ENCODE measurements at places on chromosomes 16 and 17.
A peak's percentile ranks its signal among the peaks of the same experiment; 100 is the strongest.

DNA sequence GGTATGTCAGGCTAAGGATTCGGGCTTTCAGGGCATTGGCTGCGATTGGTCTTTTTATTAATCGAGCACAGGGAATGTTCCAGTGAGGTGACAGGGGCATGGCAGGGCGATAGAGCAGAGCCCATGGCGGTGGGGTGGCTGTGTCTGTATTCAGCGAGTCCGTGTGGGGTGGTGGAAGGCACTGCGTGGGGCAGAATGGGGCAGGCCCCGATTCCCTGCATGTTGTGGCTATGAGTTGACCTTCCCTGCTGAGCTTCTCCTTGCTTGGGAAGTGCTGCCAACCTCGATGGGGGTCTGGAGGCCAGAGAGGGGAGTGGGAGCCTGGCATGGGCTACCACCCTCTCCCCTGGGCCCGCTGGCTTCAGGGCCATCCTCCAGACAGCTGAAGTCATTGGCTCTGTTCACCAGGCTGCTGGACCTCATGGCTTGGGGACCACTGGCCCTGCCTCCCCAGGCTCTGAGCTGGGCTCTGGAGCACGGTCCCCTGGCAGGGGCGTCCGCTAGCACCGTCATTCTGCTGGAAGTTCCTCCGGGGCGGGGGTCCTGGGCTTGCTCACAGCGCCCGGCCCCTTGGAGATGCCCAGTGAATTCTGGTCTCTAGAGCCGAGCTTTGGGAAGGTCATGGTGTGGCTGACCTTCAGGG is 92.1 kb downstream of the NPIPB11 start:
- DNase-seq = no peak

DNA sequence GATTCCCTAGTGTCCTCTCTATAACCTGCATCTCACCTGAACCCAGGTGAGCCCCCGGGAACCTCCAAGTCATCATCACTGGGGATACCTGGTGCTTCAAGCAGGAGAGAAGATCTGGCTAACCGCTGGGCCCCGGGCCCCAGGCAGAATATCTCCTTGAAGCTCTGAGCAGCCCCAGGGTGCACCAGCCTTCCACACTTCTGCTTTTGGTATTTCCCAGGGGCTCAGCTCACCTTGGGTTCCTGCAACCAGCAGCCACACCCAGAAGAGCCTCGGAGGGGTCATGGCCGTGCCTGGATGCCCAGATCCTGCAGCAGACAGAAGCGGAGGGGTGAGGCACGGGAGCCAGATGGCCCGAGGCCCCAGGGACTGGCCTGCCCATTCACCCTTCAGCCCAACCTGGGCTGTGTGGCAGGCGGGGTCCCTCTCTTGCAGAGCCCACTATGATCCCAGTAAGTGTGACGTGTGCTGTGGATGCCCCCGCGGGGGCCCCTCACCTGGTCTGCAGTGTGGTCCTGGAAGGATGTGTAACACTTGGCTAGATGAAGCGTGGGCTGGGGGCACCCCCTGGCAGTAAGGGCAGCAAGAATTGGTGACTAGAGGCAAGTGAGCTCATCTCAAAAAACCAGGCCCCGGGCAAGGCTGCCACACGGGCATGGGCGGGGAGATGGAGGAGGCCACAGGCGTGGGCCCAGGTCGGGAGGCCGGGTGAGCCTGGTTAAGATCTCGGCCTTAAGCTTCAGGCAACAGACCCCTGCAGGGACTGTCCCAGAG is 2.6 kb downstream of the LGALS3BP start:
- DNase-seq = no peak

DNA sequence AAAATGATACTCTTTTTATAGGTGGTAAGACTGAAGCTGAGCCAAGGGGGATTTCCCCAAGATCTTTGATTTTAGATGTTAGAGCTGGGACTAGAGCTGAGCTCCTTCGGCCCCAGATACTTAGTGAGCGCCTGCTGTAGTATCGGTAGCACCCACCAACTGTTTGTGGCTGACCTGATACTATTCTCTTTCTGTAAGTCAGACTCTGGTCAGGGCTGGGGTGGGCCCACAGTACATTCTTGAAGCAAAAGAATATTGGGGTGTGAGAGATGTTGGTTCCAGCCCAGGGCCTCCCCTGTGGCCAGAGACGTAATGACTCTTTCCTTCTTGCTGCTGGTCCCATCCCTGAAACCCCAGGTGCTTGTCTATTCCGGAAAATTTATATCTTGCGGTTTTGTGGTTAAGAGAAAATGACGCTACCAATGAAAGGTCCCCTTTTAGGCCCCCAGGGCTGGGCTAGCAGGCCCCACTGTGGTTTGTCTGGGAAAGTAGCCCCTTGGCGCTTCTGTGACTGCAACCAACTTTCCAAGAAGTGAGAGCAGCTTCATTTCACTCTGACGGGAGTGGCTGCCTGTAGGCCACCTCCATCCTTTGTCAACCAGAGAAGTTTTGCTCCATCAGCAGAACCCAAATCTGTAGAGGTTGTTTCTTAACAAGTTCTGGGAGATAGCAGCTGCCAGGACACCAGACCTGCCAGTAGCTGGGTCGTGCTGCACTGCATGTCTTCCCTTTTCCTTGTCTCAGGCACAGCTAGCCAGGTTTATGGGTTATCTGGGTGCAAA is 86.4 kb upstream of the LGALS9 start:
- DNase-seq = peak; percentile 97

DNA sequence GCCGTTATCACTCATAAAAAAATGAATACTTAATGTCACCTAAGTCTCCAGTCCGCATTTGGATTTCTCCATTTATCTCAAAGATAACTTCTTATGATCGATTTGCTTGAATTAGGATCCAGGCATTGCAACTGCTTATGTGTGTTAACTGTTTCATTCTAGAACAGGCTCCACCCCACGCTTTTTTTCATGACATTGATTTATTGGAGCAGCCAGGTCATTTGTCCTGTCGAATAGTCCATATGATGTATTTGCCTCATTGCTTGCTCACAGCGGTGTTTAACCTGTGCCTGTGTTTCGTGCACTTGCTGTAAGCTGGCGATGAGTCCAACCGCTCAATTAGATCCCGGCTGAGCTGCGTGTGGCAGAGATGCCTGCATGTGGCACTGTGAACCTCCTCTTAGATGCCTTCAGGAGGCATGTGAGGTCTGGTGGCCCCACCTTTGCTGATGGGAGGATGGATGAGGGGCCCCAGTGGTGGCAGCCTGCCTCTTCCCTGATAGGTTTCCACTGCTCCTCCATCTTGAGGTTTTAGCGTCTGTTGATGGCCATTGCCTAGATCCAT is 16.4 kb downstream of the DHX38 start:
- DNase-seq = no peak

GRCh38 chr17:2983255-2983654 is 80.2 kb downstream of the OR1D5 start:
- DNase-seq = no peak

DNA sequence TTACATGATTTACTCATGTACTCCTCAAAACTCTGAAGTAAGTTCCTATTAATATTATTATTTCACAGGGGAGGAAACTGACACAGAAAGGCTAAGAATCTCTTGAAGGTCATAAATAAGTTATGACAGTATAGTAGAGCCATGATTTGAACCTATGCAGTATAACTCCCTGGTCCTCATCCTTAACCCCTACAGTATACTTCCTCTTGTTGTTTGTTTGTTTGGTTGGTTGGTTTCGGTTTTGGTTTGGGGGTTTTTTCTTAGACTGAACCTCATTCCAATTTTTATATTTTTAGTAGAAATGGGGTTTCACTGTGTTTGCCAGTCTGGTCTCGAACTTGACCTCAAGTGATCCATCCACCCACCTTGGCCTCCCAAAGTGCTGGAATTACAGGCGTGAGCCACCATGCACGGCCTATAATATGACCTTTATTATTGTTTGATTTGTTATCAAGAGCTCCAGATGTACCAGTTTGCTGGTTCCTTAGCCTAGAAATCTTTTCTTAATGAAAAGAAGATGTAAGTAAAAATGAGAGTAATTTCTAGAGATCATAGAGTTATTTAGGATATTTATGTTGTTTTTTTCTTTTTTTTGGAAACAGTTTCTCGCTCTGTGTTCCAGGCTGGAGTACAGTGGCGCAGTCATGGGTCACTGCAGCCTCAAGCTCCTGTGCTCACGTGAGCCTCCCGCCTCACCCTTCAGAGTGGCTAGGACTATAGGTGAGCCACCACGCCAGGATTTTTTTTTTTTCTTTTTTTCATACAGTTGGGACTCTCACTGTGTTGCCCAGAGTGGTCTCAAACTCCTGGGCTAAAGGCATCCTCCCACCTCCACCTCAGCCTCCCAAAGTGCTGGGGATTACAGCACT is 4.8 kb downstream of the PRR11 start:
- no peak for DNase-seq

DNA sequence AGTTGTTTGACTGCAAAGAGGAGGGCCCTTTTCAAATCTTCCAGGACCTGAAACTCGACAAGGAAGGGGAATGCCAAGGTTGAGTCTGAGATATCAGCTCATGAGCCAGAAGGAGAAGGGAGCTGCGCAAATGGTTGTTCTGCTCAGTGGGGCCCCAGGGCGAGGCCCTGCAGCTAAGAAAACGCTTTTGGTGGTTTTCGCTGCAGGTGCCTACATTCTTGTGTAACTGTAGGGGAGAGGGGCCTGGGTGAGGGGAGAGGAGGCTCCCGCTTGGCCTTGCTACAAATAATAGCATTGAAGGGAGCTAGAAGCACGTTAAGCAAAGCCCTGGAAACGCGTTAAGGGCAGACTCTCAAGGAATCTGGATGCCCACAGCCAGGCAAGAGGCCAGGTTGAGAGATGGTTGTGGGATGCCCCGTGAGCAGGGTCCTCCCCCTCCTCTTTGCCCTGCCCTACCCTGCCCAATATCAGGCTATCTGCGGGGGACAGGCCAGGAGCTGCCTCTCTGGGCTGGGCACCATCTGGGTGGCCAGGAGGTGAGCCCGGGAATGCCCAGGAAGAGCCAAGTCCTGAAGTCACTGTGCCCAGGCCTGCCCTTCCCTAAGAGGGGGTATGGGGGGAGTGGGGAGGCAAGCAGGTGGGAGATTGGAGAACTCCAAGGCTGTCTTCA is 21.9 kb downstream of the GPR142 start:
- no peak for DNase-seq

GRCh38 chr17:3795390-3796102 is 5.4 kb downstream of the ITGAE start:
- DNase-seq = no peak

DNA sequence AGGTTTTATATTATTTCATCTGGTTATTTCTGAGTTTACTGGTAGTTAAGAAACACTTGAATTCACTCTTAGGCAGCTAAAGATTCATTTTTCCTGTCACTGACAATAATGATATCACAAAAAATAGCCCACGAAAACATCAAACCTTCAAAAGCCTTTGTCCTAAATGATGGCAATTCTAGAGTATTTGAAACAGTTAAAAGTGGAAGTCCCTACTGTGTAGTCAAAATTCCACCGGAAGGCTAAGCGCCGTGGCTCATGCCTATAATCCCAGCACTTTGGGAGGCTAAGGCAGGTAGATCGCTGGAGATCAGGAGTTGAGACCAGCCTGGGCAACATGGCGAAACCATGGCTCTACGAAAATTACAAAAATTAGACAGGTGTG is 103.5 kb downstream of the HIC1 start:
- no peak for DNase-seq

- no peak for DNase-seq
Measured at GRCh38 chr17:31744511-31744951, 114.5 kb downstream of the COPRS start.

DNA sequence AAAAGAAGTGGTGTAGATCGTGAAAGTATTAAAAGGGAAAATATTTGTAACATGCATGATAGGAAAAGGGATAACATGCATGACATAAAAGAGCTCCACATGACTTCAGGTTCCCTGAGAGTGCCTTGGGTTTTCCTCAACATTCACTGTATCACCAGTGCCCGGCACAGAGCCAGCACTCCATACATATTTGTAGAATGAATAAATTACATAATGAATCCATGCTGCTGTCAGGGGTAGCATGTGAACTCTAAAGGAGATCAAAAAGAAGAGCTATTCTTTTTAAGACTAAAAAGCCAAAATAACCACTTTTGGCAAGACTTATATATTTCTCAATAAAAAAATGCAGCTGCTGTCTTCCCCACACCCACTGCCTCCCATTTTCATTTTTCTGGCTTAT is 2.7 kb upstream of the ZNF594 start:
- no peak for DNase-seq

GRCh38 chr17:32341141-32341856 is 674 bp downstream of the C17orf75 start:
- peak; percentile 70 for DNase-seq

- no peak for DNase-seq
Measured at GRCh38 chr17:32822996-32823395, 53.9 kb downstream of the MYO1D start.

GRCh38 chr16:54506214-54506580 is 219.6 kb upstream of the IRX3 start:
- no peak for DNase-seq

DNA sequence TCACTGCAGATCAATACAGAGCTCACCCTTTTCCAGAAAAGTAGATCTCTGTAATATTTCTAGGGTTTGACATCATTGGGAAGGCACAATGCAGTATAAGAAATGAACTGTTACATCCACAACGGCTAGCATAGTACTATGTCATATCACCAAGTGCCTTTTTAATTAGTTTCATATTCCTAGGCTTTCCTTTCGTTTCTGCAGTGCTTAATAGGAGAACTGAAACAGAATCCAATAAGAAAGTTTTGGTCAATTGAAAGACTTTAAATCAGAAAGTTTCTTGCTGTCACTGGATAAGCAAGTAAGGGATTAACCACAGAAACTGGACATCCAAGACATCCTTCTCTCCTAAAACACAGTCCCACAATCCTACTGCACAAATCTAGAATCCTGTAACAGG is 3.5 kb upstream of the RNF43 start:
- DNase-seq = no peak

GRCh38 chr16:27549464-27549745 is 308 bp downstream of the GTF3C1 start:
- no peak for DNase-seq

GRCh38 chr17:81922566-81923301 is 4.8 kb upstream of the SIRT7 start:
- DNase-seq = no peak

DNA sequence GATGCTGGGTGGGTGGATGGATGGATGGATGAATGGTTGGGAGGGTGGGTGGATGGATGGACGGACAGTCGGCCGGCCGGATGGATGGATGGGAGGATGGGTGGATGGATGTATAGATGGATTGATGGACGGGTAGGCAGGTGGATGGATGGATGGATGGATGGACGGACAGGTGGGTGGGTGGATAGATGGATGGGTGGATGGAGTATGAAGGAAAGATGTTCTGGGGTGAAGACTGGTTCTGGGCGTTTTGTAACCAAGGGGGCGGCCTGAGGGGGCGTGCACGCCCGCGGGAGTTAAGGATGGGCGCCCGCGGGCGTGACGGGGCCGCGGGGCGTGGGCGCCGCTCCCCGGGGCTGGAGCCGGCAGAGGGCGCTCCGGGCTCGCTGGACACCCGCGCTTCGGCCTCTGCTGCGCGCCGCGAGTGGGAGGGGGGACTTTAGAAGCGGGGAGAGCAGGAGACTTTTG is at the start of gene NECAB2:
NECAB2 (plus strand) TSS at position 407 of the 468 bp plus-strand sequence. CDS start 405 bp downstream, outside the sequence.
- peak; percentile 31 for DNase-seq

DNA sequence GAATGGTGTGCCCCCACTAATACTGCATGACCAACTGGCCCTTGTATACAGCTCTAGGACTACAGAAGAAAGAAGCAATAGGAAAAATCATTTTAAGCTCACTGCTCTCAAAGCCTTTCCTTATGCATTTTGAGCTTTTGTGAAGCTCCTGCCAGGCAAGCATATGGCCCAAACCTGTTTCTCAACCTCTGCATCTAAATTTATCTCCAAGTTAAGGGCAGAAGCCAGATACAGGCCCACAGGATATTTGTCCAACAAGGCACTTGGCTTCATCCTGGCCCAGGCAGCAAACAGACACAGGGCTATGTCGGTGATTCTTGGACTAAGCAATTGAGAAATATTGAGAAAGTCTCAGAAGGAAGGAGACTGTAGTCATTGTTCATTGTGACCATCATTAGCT is 43.9 kb downstream of the CCT6B start:
- no peak for DNase-seq

Data from hematopoietic multipotent progenitor cell (in vitro differentiated cells).